GF-D8 (cell line): ENCODE measurements at places on chromosomes 3 and 15.
A peak's percentile ranks its signal among the peaks of the same experiment; 100 is the strongest.

- no peak for DNase-seq
Measured at GRCh38 chr3:123719862-123720453, 135.1 kb upstream of the HACD2 start.

- no peak for DNase-seq
Measured at GRCh38 chr3:42033741-42034140, 57.4 kb upstream of the TRAK1 start.

- no peak for DNase-seq
Measured at GRCh38 chr15:91192285-91192684, 92.2 kb downstream of the SV2B start.

DNA sequence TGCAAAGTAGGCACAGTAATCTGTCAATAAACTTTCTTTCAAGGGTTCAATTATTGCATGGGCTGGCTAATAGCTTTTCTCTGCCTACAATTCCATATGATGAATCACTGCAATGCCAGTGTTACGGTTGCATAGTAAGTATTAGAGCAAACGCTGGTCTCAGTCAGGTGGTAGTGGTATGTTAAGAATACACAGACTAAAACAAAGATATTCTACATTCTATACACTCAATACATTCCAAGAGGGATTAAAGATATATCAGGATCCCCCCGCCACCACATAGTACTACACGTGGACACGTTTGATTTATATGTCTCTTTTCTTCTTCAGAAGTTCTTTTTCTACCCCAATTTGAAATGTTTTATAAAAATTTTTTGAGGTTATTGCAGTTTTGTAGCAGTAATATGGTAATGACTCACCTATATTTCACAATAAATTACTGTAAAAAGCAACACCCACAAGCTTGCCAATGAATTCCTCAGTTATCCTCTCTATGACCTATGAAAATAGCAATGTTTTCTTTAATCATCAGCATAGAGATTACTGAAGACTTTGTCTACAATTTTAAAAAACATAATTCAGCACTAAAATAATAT lies 68.2 kb downstream of the CD200R1L start:
- DNase-seq = no peak

DNA sequence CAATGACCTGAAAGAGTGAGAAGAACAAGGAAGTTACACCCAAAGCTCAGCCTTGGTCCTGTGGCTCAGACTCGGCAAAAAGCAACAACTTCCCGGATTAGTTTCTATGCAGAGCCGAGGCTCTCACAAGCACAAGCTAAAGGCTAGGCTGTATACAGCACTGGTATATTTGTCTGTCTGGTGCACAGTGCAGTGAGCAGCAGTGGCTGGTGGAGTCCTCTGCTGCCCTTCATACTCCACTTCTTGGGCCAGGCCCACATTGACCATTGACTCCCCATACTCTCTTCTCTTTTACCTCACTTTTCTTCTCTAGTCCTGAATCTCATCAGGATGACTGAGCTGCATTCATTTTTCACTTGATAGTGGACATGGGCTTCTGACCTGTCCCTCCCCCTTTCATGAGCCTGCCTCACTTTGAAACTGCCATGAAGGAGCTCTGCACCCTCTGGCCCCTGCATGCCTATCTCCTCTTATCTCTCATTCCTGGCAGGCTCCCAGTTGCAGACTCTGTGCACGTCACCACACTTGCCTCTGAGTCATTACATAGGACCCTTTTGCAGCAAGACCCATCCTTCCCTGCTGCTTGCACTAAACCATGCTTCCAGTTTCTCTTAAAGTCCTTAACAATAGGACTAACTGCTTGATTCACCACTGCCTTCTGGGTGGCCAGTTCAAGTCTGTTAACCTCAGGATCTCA lies 379.3 kb downstream of the NTRK3 start:
- DNase-seq = no peak

DNA sequence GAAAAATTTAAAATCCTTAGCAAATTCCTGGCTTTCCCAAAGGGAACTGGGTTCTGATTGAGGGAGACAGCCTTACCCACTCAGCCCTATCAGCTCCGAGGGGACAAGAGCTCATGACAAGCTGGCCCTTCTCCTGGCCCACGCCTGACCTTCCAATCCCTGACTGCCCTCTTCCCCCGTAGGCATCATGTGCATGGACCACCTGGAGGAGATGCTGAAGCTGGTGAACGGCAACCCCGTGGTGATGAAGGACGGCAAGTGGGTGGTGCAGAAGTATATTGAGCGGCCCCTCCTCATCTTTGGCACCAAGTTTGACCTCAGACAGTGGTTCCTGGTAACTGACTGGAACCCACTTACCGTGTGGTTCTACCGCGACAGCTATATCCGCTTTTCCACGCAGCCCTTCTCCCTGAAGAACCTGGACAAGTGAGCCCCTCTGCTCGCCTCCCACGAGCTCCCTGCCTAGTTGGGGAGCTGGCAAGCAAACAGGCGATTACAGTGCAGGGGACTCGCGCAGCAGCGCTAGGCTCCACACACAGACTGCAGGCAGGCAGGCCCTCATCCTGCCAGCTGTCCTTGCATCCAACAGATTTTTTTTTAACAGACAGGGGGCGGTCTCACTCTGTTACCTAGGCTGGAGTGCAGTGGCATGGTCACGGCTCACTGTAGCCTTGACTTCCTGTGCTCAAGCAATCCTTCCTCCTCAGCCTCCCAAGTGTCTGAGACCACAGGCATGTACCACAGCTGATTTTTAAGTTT lies 16.8 kb downstream of the RPUSD3 start:
- DNase-seq = peak; percentile 28

GRCh38 chr15:94749811-94750617 lies 518.7 kb downstream of the MCTP2 start:
- no peak for DNase-seq

DNA sequence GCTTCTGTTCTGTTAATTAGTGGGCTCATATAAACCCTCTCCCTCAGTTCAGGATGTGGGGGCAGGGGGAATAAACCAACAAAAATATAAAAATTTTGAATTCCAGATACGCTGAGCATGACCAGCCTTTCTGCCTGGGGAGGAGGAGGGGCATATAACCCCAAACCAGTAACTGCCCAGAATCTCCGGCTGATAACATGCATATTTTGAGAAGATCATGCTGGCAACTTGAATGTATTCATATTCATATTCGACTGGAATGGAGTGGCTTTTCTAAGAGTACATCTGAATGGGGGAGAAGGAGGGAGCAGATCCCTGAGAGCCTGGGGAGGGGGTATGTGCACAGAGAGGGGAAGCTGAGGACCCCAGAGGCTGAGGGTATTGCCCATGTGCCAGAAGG lies 54.5 kb upstream of the LCTL start:
- no peak for DNase-seq
